ENCODE measurements at places on chromosomes 11 and 22. TPM values are rescaled to one million over a fixed set of nuclear protein-coding genes. Genes with fewer than 3 reads are reported as not detected.

Gene ILK
- total RNA-seq = 101 TPM

Gene OR51I1
- not detected for total RNA-seq

Gene VPS26B
- total RNA-seq = 43.7 TPM

Gene NUCB2
- 73.2 TPM for total RNA-seq

Gene IL10RA
- total RNA-seq = 10.6 TPM

DNA sequence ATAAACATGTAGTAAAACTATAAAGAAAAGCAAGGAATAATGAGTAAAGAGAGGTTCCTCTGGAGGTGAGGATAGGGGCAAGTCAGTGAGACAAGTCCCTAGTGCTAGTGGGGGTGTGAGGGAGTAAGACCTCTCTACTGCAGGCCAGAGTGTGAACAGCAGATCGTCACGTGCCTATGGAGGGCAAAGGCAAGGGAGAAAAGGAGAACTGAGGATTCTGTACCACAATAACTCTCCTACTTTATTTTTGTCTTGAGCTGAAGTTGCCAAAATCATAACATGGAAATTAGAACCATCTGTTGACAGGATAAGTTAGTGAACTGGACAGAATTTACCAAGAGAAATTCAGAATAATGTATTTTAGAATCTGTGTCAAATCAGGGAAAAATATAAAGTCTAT is 77.6 kb downstream of the ENTHD1 start:
- H3K36me3 ChIP-seq = no peaks in the 10 kb centered on the region
- no peak overlapping the region for H3K4me3 ChIP-seq
- no peak overlapping the region for H3K27ac ChIP-seq
- H3K27me3 ChIP-seq = no peaks in the 10 kb centered on the region
- H3K4me1 ChIP-seq = no peaks in the 10 kb centered on the region

DNA sequence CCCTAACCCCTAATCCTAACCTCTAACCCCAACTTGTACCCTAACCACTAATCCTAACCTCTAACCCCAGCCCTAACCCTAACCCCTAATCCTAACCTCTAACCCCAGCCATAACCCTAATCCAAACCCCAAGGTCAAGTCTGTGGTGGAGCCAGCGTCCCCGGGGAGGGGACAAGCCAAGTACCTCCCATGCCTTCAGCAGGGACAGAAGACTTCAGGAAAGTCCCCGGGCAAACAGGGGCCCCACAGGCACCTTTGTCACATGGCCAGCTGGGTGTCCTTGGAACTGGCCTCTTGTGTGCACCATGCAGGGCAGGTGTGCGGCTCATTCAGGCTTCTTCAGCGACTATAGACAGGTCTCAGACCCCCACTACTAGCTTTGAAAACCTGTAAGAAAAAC is 555.8 kb downstream of the BRD1 start:
- H3K4me1 ChIP-seq = no peaks in the 10 kb centered on the region
- no peaks in the 10 kb centered on the region for H3K36me3 ChIP-seq
- DNase-seq = no peak
- no peak overlapping the region for H3K27ac ChIP-seq
- no peaks in the 10 kb centered on the region for H3K27me3 ChIP-seq

DNA sequence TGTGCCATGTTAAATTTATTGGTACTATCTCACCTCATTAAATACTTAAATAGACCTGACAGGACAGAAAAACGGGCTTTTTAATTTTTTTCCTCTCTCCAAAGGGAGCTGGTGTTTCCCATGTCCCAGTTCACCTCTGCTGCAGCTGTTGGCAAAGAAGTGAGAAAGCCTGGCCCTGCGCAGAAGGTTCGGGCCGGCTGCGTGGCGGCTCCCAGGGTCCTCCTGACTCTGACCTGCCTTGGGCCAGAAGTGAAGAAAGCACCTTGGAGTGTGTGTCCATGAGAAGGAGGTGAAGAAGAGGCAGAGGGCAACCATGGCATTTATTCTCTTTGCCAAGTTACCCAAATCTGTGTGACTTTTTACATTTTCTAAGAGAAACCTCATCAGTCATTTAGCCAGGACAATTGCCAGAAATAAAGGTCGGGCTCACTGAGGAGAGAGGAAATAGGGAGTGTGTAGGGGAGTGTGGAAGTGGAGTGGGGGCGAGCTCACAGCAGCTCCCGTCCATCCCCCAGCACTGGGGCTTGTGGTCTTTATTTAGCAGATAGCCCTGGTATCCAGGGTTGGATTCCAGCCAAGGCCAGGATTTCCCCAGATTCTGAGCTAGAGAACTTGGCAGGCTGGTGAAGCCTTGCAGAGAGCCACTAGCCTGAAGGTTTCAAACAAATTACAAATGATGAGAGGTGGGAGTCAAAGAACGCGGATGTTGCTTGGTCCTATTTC is 102.4 kb upstream of the CADM1 start:
- DNase-seq = peak; percentile 81
- no peaks in the 10 kb centered on the region for H3K27me3 ChIP-seq
- H3K27ac ChIP-seq = no peak overlapping the region
- H3K4me1 ChIP-seq = peaks cover 21% of the 10 kb centered on the region
- H3K4me3 ChIP-seq = no peak overlapping the region
- no peaks in the 10 kb centered on the region for H3K36me3 ChIP-seq

GRCh38 chr11:78577495-78577894 is 2.8 kb upstream of the NARS2 start:
- no peak for DNase-seq
- no peaks in the 10 kb centered on the region for H3K36me3 ChIP-seq
- no peak overlapping the region for H3K4me3 ChIP-seq
- no peak overlapping the region for H3K27ac ChIP-seq
- H3K27me3 ChIP-seq = no peaks in the 10 kb centered on the region

GRCh38 chr11:29627541-29627940 is 389.3 kb downstream of the KCNA4 start:
- H3K27ac ChIP-seq = no peak overlapping the region
- no peaks in the 10 kb centered on the region for H3K4me1 ChIP-seq
- H3K4me3 ChIP-seq = no peak overlapping the region
- H3K36me3 ChIP-seq = no peaks in the 10 kb centered on the region

- H3K27ac ChIP-seq = no peak overlapping the region
- no peak for DNase-seq
- H3K36me3 ChIP-seq = no peaks in the 10 kb centered on the region
- H3K4me1 ChIP-seq = no peaks in the 10 kb centered on the region
- no peaks in the 10 kb centered on the region for H3K27me3 ChIP-seq
- H3K4me3 ChIP-seq = no peak overlapping the region
These were observed 89.3 kb upstream of the AMOTL1 start for GRCh38 chr11:94678901-94679300.

DNA sequence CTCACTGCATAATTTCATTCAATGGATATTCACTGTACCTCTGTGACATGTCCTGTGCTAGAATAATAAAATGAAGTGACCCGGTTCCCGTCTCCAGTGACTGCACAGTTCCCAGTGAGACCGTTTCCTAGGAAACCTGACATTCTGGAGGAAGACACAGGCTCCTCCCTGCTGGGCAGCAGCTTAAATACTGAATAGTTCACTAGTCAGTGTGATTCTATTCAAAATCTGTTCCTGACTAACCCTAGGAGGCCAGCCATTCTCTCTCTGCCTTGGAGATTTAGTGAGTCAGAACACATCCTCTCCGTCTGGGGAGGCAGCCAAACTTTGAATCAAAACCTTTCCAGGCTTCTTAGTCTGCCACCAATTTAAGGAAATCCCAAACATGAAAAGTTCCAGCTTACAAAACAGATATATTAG is 11.3 kb downstream of the TRIM66 start:
- peak overlapping the region; percentile 85 for H3K27ac ChIP-seq
- no peak overlapping the region for H3K4me3 ChIP-seq
- peaks cover 16% of the 10 kb centered on the region for H3K4me1 ChIP-seq
- peak; percentile 83 for DNase-seq
- H3K36me3 ChIP-seq = no peaks in the 10 kb centered on the region

- DNase-seq = no peak
- H3K27me3 ChIP-seq = no peaks in the 10 kb centered on the region
- no peak overlapping the region for H3K27ac ChIP-seq
- no peak overlapping the region for H3K4me3 ChIP-seq
- H3K36me3 ChIP-seq = peaks cover 20% of the 10 kb centered on the region
- peaks cover 36% of the 10 kb centered on the region for H3K4me1 ChIP-seq
These were observed 15.6 kb downstream of the PCF11 start for GRCh38 chr11:83172551-83172950.

- H3K4me3 ChIP-seq = no peak overlapping the region
- no peak overlapping the region for H3K27ac ChIP-seq
- H3K27me3 ChIP-seq = no peaks in the 10 kb centered on the region
- H3K36me3 ChIP-seq = no peaks in the 10 kb centered on the region
- DNase-seq = no peak
- H3K4me1 ChIP-seq = peaks cover 20% of the 10 kb centered on the region
These were observed 3.5 kb upstream of the ZNF74 start for GRCh38 chr22:20390394-20390907.

DNA sequence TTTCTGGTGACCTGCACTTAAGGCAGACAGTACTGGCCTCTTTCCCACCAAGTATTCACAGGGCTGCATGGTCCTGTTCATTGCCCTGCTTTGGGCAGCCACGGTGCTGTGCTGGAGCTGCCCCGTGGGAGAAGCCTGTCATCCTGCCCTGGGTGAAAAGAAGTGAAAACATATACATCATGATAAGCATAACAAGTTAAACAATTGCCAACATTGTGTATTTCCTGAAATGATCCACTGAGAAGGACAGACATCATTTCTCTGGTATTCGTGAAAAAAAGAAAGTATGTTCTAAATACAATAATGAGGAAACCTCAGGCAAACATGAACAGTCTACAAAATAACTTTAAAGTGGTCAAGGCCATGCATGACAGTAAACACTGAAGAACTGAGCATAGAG is 393.1 kb downstream of the TMEM135 start:
- H3K4me3 ChIP-seq = no peak overlapping the region
- H3K4me1 ChIP-seq = no peaks in the 10 kb centered on the region
- DNase-seq = no peak
- H3K27ac ChIP-seq = no peak overlapping the region
- no peaks in the 10 kb centered on the region for H3K27me3 ChIP-seq

GRCh38 chr11:78351979-78352841 is 65.4 kb downstream of the GAB2 start:
- no peaks in the 10 kb centered on the region for H3K27me3 ChIP-seq
- H3K4me1 ChIP-seq = peaks cover 24% of the 10 kb centered on the region
- peak overlapping the region; percentile 29 for H3K27ac ChIP-seq

GRCh38 chr11:12727563-12728211 is 53.5 kb downstream of the TEAD1 start:
- H3K27me3 ChIP-seq = no peaks in the 10 kb centered on the region
- H3K27ac ChIP-seq = no peak overlapping the region
- H3K4me3 ChIP-seq = no peak overlapping the region
- DNase-seq = no peak
- peaks cover 46% of the 10 kb centered on the region for H3K4me1 ChIP-seq
- no peaks in the 10 kb centered on the region for H3K36me3 ChIP-seq

DNA sequence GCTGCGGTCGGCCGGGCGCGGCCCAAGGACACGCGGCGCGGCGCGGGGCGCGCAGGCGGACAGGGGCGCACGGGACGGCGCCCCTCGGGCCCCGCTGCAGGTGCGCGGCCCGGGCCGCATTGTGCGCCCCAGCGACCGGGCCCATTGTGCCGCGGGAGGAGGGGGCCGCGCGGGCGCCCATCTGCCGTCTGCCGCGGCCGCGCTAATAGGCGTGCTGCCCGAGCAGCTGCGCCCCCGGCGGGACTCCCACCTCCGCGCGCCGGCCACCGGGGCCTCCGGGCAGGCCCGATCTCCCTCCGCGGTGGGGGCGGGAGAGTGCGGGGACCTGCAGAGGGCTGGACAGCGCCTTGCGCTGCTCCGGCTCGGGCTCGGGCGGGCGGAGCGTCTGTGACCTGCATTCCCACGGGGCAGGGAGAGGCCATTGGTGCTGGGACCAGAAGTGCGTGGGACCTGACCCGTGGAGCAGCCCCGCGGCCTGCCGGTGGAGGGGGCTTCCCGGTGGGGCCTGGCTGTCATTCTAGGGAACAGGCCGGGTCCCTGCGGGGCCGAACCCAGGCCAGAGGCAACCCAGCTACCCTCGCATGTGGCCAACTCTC is 933 bp downstream of the BRSK2 start:
- DNase-seq = no peak
- H3K4me3 ChIP-seq = no peak overlapping the region
- peaks cover 14% of the 10 kb centered on the region for H3K4me1 ChIP-seq
- peaks cover 7% of the 10 kb centered on the region for H3K27me3 ChIP-seq
- no peaks in the 10 kb centered on the region for H3K36me3 ChIP-seq

- no peak overlapping the region for H3K27ac ChIP-seq
- H3K4me1 ChIP-seq = no peaks in the 10 kb centered on the region
- H3K4me3 ChIP-seq = no peak overlapping the region
- H3K36me3 ChIP-seq = no peaks in the 10 kb centered on the region
- H3K27me3 ChIP-seq = no peaks in the 10 kb centered on the region
These were observed 23.6 kb downstream of the PDGFB start for GRCh38 chr22:39220890-39221850.

DNA sequence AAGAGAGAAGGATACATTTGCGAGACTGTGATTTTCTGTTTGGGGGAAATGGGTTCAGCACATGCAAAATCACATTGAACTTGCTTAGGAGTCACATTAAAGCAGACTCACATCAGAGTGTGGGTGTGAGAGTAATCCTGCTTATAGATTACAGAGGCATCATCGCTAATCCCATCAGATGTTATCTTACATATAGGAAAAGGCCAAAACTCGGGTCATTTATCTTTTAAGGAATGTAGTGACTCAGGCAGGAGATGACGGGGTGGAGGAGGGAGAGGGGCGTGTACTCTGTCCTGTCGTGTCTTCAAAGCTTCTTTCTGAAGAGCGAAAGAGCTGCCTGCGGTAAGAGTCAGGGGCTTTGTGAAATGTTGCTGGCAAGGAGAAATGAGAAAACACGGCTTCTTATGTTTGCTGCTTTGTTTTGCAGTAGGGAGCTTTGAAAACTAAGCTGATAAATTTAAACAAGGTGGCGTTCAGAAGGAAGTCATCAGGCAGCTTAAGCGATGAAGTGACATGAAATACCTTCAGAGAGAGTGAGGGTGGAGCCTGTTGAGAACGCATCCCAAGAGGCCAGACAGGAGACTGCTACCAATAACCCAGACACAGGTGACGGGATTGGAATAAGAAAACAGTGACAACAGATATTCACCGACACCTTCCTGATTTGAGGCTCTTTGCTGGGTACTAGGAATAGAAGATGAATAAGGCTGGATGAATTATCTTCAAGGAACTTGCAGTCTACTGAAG is 2.2 kb upstream of the C11orf16 start:
- no peaks in the 10 kb centered on the region for H3K36me3 ChIP-seq
- no peaks in the 10 kb centered on the region for H3K27me3 ChIP-seq
- DNase-seq = no peak
- no peak overlapping the region for H3K4me3 ChIP-seq
- peaks cover 4% of the 10 kb centered on the region for H3K4me1 ChIP-seq

- no peak overlapping the region for H3K4me3 ChIP-seq
- no peak for DNase-seq
- no peaks in the 10 kb centered on the region for H3K36me3 ChIP-seq
- H3K27me3 ChIP-seq = no peaks in the 10 kb centered on the region
These were observed 59.5 kb downstream of the FAM168A start for GRCh38 chr11:73538381-73538872.

DNA sequence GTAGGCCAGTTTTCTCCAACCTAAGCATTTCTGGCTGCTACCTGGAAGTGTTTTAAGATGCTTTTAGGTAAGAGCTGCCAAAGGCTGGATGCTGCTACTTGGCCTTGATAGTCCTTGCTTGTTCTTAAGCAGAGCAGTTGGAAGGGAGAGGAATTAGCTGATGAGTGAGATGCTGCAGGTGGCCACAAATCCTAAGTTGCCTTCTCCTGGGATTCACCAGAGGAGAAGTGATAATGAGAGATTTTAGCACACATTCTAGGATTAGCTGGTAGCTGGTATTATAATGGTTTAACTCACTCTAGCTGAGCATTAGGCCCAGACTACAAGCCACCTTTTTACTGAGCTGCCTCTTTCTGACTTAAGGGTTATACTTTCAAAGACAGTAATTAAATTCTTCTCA is 442.9 kb upstream of the RAG2 start:
- no peaks in the 10 kb centered on the region for H3K36me3 ChIP-seq
- no peaks in the 10 kb centered on the region for H3K4me1 ChIP-seq

GRCh38 chr22:39938509-39939111 is 21.6 kb upstream of the TMA7B start:
- H3K36me3 ChIP-seq = no peaks in the 10 kb centered on the region
- H3K27ac ChIP-seq = no peak overlapping the region
- H3K27me3 ChIP-seq = no peaks in the 10 kb centered on the region
- peaks cover 63% of the 10 kb centered on the region for H3K4me1 ChIP-seq
- no peak for DNase-seq

Measured in thyroid gland (tissue), 4 donors.